Activated T-cell treated with anti-CD3 and anti-CD28 coated beads, Interleukin-2, amount 50 U/mL, for 48 hours (primary cell): ENCODE measurements at places on chromosomes 5 and 9.
A peak's percentile ranks its signal among the peaks of the same experiment; 100 is the strongest.

- DNase-seq, result no peak
Observed at GRCh38 chr9:102521097-102521755, 473.9 kb upstream of the CYLC2 start.

DNA sequence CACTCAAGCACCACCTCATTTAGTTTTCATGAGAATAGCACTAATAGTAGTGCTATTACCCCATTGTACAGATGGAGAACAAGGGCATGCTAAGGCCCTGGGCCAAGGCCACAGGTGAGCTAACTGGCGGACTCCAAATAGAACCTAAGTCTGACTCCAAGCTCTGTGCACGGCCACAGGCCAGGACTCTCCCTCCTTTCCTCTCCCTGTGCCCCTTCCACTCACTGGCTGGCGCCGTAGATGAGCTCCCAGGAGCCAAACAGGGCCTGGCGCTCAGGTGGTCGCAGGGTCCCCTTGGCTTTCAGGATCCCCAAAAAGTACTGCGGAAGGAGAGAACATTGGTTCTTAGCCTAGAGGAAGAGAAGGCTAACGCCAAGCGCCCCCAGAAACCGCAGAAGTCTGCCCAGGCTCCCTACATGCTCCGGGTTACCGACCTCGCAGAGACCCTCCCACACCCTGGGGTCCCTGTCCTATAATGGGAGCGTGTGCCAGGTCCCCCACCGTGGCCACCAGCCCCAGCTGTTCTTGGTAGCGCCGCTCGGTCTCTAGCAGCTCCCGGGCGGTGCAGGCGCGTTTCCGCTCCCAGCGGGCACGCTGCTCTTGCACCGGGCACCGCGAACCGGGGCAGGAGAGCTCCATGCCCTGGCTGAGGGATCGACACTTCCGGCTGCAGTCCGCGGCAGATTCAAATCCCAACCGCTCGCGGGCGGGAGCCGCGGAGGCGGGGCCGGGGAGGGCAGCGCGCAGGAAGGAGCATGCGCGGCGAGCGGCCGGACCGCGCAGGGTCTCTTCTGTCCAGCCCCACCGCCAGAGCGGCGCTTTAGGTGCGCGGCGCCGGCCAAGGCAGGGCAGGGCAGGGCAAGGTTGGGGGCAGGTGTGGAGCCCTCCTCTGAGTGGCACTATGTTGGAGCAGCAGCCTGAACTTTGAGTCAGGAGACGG lies at the start of gene ARHGEF39:
TSS of gene ARHGEF39 (minus strand) at position 665 of the 940 bp plus-strand sequence. CDS start at position 639, 26 bp downstream.
- DNase-seq, result peak; percentile 89

- no peak for DNase-seq
Observed at GRCh38 chr5:1523480-1523792, 324 bp downstream of the LPCAT1 start.

- no peak for DNase-seq
Observed at GRCh38 chr5:78429332-78429980, 69.0 kb downstream of the SCAMP1 start.

DNA sequence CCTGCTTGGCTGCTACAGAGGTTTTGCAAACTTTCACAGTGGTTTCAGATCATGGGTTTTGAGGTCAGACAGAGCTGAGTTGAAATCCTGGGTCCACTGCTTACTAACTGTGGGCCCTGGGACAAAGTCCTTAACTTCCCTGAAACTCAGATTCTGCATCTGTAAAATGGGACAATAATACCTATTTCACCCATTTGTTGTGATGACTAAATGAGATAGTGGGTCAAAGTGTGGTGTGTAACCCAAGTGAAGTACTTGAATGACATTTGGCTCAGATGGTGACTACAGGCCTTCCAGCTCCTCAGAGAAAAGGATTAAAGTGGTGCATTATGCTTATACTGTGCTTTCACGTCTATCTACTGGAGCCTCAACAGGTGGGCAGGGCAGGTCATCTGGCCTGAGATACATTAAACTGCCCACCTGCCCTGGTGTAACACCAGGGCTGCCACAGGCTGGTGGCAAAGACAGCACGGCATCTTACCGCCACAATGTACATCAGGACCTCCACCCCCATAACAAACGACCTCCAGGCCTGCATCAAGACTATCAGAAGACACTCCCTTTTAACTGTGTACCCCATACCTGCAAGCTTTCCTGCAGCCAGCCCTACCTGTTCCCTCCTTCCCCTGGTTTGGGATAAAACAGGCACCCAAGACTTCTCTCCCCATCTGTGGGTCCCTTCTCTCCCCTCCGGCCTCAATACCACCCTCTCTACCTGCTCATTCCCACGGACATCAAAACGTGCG lies 846 bp upstream of the TRAF1 start:
- DNase-seq, result peak; percentile 43

GRCh38 chr5:10726179-10726912 lies 34.7 kb downstream of the DAP start:
- DNase-seq, result peak; percentile 27

DNA sequence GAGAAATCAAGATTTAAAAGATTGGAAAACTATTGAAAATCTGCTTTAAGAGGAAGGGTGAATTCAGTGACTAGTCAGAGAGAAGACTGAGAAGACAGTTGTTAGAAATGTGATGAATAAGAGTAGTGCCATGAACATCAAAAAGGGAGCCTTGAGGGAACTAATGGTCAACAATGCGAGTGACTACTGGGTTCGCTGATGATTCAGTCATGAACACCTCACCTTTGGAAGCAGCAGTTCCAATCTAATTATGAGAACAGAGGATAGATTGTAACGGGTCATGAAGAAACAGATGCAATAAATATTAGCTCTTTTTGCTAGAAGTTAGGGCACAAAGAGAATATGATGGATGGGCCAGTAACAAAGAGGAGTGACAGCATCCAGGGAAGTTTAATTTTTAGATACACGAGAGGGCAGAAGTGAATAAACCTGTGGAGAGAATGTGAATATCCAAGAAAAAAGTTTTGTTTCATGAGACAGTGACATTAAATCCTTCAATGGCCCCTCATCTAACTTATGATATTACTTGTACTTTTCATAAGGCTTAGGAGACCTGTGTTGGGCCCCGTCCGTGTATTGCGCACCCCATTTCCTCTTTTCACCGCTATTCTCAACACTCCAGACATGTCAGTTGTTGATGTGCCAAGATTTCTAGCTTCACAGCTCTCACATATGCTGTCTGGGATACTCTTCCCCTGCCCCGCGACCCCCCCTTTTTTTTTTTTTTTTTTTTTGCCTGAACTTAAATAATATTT lies 23.5 kb upstream of the IFNE start:
- no peak for DNase-seq

- DNase-seq, result no peak
Observed at GRCh38 chr9:95450171-95451064, 66.4 kb downstream of the PTCH1 start.

DNA sequence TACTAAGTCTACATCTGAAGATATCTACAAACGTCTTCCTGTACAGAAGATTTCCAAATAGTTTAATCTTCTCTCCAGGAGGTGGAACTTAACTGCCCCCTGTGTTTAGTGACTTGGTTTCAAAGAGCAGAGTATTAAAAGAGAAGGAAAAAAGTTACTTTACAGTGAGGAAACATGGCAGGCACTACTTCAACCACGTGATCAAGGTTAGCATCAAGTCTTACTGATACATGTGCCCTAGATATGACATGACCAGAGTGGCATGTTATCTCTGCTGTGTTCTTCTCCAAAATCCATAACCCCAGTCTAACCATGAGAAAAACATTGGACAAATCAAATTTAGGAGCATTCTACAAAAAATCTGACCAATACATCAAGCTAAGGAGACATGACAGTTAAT lies 125.8 kb downstream of the ADAMTS12 start:
- no peak for DNase-seq

DNA sequence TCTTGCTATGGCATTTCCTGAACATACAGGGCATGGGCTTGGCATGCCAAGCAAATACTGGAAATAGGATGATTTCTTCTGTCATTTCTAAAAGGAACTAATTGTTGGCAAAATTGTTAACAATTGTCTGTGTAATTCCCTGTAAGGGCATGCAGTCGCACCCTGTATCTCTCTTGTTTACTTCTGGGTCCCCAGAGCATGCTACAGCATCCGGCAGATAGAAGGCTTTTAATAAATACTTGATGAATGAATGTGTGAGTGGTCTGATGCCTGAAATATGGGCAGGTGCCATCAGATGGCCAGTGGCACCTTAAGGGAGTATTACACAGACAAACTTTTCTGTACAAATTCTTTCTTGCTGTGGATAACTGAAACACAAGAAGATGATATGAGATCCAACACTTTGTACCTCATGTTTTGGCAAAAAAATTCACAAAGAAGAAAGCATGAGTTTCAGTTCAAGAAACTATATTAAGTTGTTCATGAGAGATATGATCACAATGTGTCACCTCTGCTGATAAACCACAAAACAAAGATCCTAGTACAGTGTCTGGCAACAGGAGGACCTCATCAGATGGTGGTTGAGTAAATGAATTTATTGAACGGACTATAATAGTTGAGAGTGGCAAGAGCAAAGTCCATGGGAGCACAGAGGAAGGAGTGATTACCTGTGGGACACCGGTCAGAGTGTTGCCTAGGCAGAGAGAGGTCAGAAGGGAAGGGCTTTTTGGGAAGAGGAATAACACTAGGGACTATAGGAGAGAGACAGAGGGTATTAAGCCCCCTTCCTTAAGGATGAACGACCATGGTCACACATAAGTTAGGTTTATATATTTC lies 194.2 kb downstream of the ATP10B start:
- DNase-seq, result no peak

GRCh38 chr9:114025760-114026159 lies 52.3 kb downstream of the AMBP start:
- no peak for DNase-seq

GRCh38 chr5:55712023-55712859 lies at the start of gene SLC38A9:
SLC38A9 (minus strand) TSS chr5:55712324; CDS start chr5:55697958, 14,366 bp downstream.
- DNase-seq, result peak; percentile 93

GRCh38 chr5:43687275-43687674 lies 84.3 kb downstream of the NNT start:
- DNase-seq, result no peak

GRCh38 chr5:133304707-133305216 lies 252.9 kb downstream of the HSPA4 start:
- no peak for DNase-seq

DNA sequence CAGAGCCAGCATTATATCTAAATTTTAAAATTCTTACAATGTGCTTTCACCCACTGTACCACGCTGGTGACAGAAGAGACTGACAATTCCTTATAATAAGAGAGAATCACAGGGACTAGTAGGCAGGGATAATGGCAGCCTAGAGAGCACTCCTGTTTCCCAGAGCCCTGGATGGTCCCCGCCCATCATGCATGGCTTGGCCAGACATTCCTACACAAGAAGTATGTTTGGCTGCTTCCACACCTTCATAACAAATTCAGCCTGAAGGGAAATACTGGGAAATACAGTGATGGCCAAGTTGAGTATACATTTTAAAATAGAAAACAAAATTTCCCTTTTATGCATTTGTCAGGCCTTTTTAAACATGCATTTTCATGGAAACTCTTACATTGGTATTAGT lies 193.5 kb upstream of the ELL2 start:
- DNase-seq, result no peak

DNA sequence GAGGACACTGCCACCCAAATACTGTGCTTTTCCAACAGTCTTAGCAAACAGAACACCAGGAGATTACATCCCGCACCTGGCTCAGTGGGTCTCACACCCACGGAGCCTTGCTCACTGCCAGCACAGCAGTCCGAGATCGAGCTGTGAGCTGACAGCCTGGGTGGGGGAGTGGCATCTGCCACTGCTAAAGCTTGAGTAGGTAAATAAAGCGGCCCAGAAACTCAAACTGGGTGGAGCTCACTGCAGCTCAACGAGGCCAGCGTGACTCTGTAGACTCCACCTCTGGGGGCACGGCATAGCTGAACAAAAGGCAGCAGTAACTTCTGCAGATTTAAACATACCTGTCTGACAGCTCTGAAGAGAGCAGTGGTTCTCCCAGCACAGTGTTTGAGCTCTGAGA lies 28.8 kb downstream of the EPB41L4A start:
- DNase-seq, result no peak

GRCh38 chr9:107489144-107489673 lies 360 bp downstream of the KLF4 start:
- no peak for DNase-seq

DNA sequence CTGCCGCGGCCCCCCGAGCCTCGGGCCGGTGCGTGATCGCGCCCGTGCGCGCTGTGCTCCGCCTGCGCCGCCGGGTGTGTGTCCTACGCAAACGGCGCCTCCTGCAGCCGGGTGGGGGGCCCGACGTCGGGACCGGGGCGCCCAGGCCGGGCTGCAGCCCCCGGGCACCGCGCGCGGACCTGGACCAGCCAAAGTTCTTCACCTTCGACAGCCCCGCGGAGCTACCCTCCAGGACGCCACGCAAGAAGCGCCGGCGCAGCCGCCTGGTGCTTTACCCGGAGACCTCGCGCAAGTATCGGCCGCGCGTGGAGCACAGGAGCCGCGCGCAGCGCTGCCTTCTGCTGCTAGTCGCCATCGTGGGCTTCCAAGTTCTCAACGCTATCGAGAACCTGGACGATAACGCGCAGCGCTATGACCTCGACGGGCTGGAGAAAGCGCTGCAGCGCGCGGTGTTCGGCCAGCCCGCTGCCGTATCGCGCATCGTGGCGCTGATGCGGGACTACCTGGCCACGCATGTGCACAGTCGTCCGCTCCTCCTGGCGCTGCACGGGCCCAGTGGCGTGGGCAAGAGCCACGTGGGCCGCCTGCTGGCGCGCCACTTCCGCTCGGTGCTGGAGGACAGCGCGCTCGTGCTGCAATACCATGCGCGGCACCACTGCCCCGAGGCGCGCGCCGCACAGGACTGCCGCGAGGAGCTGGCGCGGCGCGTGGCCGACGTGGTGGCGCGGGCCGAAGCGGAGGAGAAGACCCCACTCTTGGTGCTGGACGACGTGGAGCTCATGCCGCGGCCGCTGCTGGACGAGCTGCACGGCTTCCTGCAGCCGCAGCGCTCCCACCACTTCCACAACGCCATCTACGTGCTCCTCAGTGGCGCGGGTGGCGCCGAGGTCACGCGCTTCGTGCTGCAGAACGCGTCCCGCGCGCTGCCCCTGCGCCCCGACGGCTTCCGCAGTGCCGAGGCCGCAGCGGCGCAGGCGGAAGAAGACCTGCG lies 1.5 kb downstream of the TOR4A start:
- DNase-seq, result no peak

- DNase-seq, result no peak
Observed at GRCh38 chr9:78187763-78188484, 48.0 kb upstream of the CEP78 start.

DNA sequence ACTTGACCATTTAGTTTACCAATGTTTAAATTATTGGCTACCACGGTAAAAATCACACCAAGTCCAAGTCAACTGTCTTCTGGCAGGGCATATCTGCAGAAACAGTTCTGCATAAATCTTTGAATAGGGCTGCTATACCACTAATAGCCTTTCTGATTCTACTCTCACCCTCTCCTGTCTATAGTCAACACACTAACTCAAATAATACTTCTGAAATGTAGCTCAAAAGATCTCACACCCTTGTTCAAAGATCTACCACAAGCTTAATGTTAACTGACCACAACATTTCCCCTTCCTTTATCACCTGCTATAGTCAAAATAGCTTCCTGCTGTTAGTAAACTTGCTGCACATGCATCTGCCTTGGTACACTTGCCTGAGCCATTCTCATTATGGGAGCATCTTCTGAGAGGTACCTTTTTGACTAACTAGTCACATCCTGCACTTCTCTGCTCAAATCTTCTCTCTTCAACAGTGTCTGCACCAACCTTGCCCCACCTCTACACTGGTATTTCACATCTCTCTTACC lies 319.4 kb downstream of the CDH10 start:
- DNase-seq, result no peak
